ENCODE measurements at places on chromosomes 3 and 15.

DNA sequence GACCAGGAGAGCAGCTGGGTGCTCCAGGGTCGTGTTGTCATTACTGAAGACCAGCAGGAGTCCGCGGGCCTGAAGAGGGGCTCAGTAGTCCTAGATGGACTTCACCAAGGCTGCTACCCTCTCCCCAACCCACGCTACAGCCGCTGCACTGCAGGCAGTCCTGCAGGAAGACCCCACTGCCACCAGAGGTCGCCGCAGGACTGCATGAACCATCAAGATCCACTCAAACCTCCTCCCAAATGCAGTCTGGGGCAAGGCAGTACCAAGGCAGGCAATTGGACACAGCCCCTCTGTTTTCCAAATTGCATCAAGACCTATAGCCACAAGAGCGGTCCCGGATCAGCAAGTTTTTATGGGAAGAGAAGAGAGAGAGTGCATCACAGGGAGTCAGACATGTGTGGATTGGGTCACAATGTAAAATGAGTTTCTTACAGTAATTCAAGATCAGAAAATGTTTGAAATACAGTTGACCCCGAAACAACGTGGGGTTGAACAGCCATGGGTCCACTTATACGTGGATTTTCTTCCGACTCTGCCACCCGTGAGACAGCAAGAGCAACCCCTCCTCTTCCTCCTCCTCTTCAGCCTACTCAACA is 46.7 kb downstream of the DZIP1L start:
- peak; percentile 64 for DNase-seq

DNA sequence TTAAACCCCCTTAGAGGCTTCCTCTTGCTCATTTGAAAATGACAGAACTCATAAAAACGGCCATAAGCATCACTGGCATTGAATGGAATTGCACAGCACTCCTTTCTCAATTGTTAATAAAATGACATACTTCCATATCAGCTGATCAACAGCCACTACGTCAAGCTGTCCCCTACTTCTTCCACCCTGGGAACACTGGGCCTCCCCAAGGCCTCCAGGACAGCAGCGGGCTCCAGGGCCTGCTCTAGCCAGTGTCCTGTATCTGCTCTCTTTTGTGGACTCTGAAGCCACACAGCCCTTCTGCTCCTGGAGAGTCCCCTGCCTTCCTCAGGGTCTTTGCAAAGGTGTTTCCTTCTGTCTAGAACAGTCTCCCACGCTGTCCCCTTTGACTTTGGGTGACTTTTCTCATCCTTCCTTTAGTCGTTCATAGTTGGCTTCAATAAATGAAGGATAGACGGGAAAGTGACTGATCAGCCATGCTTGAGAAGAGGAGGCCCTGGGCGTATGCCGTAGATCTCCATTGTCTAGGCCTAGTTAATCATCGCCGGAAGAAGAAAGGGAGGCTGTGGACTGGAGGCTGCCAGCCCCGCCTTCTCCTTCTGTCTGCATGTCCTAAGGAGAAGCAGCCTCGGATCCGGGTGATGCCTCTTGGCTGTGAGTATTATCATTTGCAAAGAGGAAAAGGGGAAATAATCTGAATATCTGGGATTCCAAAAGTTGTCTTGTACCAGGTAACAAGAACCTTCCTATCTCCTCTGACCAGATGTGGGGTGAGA is 4.7 kb upstream of the THSD4 start:
- no peak for DNase-seq

- DNase-seq = no peak
Observed at GRCh38 chr3:9448643-9449042, 51.2 kb downstream of the SETD5 start.

- DNase-seq = no peak
Observed at GRCh38 chr3:61808526-61808925, 247.2 kb downstream of the PTPRG start.

- DNase-seq = no peak
Observed at GRCh38 chr3:12062605-12063004, 58.4 kb downstream of the SYN2 start.

GRCh38 chr3:131231710-131232389 is 149.7 kb upstream of the NUDT16 start:
- peak; percentile 12 for DNase-seq

- DNase-seq = no peak
Observed at GRCh38 chr3:138289260-138289659, 40.4 kb downstream of the NME9 start.

DNA sequence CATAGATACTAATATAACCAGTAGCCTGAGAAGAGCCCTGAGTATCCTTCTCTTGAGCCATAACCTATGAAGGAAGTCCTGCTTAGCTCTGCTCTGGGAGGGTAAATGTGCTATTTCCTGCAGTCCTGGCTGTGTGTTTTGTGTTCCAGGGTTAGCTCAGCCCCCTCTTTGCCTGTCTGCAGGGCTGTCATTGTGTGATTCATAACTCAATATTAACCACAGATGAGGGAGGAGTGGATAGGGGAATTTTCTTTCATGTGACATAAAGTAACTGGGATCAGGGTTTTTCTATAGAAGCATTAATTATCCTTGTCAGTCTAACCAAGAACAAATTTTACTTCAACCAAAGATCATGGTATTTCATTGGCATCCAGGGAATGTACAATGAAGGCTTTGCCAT is 183.3 kb upstream of the ZBTB20 start:
- no peak for DNase-seq

- DNase-seq = no peak
Observed at GRCh38 chr3:48306860-48307530, 26.5 kb downstream of the SPINK8 start.

DNA sequence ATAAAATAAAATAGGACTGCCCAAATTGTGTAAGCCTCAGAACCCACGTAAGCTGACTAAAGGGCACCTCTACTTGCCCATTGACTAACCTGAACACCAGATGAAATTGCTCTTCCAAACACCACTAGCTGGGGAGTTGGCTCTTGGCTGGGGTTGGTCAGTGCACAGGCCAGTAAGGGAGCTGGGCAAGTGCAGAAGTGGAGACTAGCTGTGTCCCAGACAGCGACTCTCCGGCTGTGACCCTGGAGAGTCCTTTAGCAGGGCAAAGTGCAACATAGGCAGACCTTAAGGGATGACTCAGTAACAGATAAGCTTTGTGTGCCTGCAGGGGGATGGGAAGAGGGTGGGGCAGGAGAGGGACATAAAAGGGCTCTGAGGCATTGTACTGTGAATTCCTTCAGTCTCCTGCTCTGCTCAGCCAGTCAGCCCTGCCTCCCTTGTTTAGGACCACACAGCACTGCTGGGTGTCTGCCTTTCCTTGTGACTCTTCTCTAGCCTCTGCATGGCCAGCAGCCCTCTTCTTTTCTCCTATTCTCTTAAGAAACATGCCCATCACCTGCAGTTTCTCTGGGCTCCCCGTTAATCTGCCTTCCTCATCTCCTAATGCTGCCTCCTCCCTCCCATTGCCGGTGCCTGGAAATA is 13.2 kb downstream of the NR1I2 start:
- peak; percentile 21 for DNase-seq

DNA sequence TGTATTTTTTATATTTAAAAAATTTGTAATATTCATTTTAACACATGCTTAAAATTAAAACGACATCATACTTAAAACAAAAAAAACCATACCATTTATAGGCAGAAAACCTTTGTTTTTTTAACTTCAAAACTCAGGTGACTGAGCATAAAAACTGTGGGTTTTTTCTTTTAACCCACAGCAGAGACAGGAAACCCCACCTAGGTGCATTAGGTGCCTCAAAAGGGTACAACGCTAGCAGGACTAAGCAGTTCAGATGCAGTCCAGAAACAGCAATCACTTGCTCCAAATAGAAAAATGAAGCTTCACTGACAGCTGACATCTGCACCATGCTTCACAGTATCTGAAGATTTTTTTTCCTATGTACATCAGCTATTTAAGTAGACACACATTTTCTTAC is 52.3 kb downstream of the GLB1 start:
- DNase-seq = no peak

- no peak for DNase-seq
Observed at GRCh38 chr15:43436395-43436794, 56.6 kb downstream of the TP53BP1 start.

GRCh38 chr3:74546426-74546825 is 68.0 kb downstream of the CNTN3 start:
- no peak for DNase-seq

- no peak for DNase-seq
Observed at GRCh38 chr15:100778831-100779288, 100.8 kb upstream of the ALDH1A3 start.

- DNase-seq = no peak
Observed at GRCh38 chr3:155872904-155873646, 2.6 kb downstream of the GMPS start.

DNA sequence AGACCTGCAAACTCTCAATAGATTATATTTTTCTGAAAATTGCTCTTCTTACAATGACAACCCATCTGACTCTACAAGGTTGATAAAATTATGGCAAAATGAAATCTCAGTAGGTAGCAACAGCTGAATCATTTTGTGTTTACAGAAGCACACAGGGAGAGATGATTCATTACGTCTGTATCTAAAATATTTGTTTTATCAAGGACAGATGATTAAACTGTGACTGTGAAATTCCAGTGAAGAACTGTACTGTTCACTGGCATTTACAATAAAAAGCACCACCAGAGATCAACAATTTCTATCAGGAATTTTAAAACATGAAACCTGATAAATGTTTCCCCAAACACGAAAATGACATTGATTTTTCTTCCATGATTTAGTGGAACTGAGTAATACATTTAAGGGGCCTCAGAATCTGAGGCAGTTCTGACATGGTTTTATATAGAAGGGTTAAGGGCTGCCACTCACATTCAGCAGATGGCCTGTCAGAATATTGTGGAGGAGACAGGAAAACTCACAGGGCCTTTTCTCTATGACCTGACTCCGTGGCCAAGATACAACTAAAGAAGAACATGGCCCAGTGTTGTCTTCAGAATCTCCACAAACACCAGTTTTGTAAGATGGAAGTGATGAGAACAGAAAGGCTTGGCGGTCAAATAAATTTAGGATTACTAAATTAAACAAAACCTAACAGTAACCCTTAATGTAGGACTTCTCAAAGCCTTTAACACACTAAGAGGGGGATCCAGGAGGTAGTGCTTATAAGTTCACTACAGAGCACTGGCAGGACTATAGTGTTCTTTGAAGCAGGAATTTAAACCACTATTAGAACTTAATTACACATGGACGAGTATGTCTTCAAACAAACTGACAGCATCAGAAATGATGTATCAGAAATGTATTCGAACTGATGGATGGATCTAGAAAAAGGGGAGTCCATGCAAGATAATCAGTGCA is 25.9 kb downstream of the RAD18 start:
- DNase-seq = no peak

DNA sequence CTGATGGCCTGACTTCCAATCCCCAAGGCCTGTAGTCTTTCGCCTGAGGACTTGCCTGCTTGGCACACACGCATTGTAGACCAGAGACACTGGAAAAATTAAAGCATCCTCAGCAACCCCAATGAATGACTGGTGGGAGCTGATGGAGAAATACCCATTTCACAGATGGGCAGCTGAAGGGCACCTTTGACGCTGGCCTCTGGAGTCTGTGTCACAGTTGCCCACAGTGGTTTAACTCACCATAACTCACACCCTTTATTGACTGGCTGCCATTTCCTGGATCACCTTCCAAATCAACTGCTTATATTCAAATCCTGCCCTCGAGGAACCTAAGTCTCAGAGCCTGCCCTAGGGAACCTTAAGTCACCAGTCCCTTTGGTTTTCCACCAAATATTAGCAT is 183.1 kb downstream of the SHQ1 start:
- DNase-seq = no peak

DNA sequence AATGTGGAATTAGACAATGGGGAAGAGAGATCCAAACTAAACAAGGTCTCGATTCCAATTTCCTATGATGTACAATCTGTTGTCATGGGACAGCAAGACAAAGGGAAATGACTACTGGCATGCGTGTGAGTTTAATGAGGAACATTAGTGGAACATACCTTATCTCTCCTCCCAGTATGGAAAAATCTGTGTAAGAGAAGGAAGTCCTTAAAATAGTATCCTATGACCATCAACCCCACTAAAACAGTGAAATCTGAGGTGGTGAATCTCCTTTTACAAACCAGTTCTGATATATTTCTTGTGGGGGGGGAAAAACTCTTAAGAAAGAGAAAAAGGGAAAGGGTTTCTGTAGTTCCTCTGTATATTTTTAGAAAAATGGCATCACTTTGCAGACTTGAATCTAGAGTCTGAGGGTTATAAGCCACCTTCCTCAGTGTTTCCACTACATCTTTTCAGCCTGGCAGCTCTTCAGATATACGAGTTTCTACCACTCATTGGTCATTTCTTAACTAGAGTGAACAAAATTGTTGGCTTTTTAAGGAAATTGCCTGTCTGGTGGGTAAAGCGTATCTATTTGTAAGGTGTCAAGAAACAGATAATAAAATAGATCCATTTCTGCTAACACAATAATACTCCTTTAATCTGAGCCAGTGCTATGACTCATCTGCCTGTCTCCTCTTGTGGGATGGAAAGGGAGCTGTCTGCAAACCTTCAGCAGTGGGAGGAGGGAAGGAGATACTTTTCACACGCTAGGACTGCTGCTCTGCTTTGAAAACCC is 3.0 kb upstream of the TNFAIP8L3 start:
- no peak for DNase-seq

DNA sequence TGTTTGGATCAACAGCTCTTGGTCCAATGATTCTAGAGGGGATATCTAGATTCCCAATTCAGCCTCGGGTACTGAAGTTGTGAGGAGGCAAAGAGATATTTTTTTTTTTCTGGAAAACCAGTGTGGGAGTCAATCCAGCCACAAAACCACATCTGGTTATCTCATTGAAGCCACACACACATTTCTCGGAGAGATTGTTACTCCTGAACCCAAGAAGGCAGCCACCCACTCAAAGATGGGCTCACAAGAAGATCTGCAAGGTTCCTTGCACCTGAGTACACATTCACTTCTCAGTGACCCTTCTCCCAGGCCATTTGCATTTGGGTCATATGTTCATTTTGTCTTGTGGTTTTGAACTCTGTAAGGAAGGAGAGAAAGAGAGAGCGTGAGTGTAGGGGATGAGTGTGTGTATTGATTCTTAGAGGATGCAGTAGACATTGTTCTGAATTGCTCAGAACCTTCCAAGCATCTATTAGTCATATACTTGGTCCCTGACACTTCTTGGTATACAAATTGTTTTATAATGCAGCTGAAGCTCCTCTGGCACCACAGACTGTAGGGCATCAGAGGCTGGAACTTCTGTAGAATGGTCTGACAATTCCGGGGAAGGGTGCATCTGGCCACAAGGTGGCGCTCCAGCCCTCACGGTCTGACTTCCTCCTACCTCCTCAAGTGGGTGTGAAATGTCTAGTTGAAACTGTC is 39.3 kb upstream of the TRA2B start:
- DNase-seq = peak; percentile 73

- no peak for DNase-seq
Observed at GRCh38 chr3:123277106-123277505, 75.4 kb downstream of the SEC22A start.

DNA sequence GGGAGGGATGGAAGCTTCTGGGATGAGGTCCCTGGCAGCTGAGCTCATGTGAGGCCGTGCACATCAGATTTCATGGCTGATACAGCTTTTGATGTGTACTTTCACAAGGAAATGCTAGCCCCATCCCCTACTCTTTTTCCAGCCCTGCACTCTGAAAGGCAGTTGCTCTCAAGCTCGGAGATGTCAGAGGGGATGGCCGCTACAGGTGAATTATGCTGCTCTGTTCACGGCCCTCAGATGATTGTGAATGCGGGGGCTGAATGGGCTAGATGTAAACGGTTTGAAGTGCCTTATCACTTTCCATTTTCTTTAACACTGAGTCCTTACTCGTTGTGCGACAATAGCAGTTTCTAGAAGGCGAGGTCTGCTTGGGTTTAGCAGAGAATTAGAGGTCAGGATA is 88.0 kb upstream of the RASGRF1 start:
- no peak for DNase-seq

All from hematopoietic multipotent progenitor cell treated with erythropoietin and hydrocortisone succinate and interleukin-3 and kit ligand, for 15 days (in vitro differentiated cells).